Activated CD4-positive, alpha-beta T cell treated with anti-CD3 and anti-CD28 coated beads, Interleukin-2, amount 50 U/mL, for 4 hours (primary cell): ENCODE measurements at places on chromosomes 2 and 18.

DNA sequence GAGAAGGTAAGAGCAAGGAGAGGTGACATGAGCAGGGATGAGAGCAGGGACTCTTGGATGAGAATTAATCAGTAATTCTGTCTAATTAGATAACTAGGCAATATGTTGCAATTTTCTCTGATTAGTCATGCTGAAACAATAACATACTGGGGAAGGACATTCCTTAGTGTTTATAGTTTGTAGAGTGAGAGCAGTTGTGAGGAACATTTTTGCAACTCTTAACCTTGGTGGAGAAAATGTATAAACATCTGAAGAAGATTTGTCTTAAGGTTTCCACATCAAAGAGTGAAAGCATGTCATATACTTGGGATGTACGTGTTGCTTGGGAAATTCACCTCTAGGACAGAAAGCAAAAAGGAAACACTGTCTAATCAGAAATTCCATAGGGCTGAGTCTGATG lies 955.4 kb upstream of the FANCL start:
- DNase-seq, result no peak

DNA sequence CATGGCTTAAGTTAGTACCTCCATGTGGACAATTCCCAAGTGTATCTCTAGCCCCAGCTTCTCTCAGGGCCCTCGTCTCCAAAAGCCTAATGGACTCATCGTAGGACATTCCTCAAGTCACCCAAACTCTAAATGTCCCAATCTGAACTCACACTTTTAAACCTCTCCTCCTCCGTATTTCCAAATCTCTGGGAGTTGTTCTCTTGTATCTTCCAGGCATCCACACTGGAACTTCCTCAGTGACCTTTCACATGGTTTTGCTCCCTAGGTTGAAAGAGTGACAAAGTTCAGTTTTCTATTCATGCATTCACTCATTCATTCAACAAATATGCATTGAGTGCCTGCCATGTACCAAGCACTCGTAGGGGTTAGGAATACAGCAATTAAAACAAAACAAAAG lies 220.2 kb downstream of the ALPK2 start:
- DNase-seq, result no peak

DNA sequence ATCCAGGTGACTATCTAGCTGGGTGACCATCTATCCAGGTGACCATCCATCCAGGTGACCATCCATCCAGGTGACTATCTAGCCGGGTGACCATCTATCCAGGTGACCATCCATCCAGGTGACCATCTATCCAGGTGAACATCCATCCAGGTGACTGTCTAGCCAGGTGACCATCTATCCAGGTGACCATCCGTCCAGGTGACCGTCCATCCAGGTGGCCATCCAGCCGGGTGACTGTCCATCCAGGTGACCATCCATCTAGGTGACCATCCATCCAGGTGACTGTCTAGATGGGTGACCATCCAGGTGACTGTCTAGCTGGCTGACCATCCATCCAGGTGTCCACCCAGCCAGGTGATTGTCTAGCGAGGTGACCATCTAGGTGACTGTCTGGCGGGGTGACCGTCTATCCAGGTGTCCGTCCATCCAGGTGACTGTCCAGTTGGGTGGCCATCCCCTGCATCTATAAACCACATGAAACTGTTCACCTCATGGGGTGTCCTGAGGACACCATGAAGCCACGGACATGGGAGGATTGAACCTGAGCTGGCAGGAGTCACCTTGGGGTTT lies 305.3 kb downstream of the NDUFA10 start:
- no peak for DNase-seq

DNA sequence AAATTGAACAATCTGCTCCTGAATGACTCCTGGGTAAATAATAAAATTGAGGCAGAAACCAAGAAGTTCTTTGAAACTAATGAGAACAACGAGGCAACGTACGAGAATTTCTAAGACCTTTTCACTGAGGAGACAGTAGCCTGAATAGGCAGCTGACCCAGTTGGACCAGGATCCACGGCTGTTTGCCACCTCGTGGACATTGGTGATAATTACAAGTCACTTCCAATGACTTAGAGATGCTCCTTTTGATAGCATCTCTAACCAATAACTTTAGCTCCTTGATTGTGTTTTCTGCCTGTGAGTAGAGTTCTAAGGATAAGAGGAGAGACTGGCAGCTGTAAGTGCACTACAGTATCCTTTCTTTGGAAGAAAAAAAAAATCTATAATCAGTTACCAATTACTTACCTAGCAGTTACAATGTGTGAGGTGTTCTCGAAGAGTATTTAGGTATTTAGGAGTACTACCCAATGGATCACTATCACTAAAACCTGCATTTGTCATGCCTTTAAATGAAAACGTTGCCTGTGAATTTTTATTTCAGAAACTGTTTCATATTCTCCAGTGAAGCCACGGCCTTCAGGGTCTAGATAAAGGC lies 31.3 kb upstream of the CNTNAP5 start:
- DNase-seq, result no peak

DNA sequence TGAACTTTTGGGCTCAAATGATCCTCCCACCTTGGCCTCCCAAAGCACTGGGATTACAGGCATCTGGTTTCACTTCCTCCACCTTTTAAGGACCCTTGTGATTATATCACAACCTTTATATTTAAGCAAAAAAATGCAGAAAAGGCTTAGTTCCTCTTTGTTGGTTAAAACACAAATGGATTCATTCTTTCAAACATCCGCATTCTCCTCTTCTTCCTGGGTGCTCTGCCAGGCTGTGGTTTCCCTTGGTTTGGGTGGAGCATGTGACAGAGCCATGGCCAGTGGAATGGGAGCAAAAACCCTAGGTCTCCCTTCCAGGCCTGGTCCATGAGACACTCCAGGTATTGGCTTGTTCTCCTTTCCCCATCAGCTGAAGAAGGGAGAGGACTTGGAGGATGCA lies 9.9 kb upstream of the SLC66A3 start:
- DNase-seq, result no peak

DNA sequence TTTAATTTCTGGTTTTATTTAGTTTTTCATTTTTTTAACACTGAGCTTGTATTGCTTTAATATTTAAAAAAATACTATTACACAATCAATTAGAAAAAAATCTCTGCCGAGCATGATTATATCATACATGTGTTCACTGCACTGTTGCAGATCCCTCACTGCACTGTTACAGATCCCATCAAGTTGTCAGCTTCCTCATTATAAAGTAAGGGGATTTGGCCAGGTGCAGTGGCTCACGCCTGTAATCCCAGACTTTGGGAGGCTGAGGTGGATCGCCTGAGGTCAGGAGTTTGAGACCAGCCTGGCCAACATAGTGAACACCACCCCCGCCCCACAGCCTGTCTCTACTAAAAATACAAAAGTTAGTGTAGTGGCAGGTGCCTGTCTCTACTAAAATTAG lies 33.0 kb upstream of the METTL21A start:
- no peak for DNase-seq

DNA sequence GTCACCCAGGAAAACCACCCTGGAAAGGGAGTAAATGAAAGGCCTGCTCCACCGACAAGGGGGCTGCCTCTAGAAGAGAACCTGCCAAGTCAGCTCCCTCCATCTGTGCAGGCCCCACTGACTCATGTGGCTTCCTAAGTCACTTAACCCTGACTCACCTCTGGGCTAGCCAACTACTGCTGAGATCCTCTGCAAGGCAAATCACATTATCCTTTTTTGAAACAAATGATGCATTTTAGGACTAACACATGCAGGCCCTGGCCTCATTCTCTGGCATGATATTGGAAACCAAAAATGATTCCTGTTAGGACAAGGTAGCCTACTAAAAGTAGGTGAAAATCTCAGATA lies 474.6 kb downstream of the EPHA4 start:
- DNase-seq, result no peak

DNA sequence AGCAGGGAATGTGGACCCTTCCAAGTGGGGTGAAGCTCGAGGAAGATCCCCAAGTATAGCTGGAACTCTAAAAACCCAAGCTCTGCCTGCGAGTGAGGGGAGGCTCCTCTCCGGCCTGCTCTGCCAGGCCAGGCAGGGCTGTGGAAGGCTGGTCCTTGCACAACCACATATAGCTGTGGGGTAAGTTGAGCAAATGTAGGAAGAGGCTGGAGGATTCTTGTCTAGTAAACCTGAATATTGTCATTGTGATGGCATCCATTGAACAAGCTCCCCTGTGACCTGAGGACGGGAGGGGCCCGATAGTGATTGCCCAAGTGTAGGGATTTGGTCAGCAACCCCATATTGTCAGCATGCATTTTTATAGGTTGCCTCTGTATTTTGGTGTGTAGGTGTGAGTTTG lies 103.0 kb downstream of the ACKR3 start:
- no peak for DNase-seq

DNA sequence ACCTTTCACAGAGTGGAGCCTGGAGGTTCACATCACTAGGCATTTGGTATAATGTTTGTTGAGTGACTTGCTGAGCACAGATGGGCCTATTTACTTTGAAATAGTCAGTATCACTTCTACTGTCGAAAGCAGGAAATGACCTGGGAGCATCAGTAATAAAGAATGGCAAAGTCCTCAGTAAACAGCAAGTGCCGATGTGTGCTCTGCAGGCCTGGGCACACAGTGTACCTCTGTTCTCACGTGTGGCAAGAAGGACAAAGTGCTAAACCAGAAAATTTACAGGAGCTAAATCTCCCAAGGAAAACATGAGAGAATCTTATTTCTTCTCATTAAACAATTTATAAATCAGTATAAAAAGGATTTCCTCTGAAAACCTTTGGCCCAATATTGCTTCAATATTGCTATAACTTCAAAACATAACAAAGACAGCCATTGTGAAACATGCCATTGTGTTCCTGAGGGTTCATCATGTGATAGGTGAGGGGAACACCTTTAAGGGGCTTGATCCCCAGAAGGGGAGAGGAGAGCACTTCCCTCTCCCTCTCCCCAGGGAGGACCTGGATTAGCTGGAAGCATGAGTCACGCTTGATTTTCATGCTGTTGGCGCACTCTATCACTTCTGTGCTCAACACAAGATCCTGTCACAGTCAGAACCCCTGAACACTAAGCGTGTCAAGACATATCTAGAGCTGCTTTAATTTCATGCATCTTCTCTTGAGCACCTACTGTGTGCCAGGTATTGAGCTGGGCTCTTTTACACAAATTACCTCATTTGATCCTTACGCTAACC lies 131.5 kb upstream of the SMAD2 start:
- no peak for DNase-seq

- no peak for DNase-seq
These were observed 38.6 kb downstream of the PIKFYVE start for GRCh38 chr2:208304695-208305094.

DNA sequence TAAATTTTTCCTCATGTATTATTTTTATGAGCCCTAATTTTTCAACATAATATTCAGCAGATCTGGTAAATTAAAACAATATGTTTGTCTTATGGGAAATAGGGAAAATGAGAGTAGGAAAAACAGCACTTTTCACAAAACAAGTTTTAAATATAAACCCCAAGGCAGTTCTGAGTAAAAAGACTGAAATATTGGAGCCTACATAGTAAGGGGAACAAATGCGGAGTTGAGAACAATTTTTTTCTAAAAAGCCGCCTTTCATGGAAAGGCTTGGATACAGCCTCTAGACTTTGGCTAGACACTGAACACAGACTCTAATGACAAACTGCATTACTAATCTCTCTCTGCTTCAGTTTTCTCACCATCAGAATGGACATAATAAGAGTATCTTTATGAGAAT lies 174.1 kb downstream of the NOL4 start:
- DNase-seq, result no peak

GRCh38 chr2:212646698-212647366 lies 108.2 kb upstream of the ERBB4 start:
- DNase-seq, result no peak

DNA sequence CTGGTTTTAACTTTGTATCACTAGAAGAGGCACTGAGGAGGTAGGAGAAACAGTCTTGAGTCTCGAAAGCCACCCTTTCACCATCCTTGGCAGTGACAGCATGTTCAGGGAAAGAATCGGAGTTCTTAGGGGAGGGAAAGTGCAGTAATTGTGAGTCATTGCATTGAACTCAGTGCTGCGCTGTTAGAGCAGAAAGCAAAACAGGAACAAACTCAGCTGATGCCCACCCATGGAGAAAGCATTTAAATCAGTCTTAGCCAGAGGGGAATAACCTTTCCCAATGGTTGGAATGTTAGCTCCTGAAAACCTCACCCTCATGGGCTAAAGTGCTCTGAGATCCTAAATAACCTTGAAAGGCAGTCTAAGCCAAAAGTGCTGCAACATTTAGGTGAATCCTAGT lies 845.6 kb upstream of the CNTNAP5 start:
- DNase-seq, result no peak

GRCh38 chr2:85613717-85614515 lies 2.0 kb upstream of the C2orf68 start:
- DNase-seq, result no peak

DNA sequence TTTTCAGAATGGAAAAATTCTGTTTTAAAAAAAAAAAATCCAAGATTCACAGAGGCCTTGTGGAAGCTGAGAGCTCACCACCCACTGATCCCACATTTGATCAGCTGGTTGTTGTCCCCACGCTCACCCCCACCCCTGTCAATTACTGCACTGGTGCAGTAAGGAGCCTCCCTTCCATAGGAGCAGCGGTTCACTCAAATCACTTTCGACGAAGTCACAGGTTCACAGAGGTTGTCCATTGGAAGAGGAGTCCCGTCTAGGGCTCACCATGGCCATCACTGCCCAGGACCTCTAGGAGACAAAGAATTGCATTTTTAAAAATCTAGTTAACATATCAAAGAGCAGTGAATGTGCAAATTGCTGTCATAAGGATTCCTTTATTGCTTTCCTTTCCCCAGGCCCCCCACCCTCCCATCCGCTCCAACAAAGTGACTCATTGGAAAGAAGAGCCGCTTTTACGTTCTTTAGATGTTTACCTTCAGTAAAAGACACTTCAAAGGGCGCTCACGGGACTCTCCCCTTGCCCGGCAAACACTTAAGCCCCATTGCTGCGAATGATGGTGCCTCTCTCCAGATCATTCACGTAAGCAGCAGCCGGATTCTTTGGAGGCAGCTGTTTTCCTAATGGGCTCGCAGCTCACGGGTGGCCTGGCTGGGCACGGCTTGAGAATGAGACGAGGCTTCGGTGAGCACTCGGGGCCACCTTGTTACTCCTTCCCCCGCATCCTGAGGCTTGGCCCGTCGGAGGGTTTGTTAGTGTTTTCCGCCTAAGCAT lies 165.5 kb upstream of the SALL3 start:
- no peak for DNase-seq

- no peak for DNase-seq
These were observed 90.3 kb upstream of the SNTG2 start for GRCh38 chr2:860259-860855.

GRCh38 chr2:220940646-220941045 lies 631.5 kb downstream of the EPHA4 start:
- no peak for DNase-seq

- DNase-seq, result no peak
These were observed 15.4 kb upstream of the MAL start for GRCh38 chr2:95010126-95010525.
